ENCODE measurements at places on chromosomes 6 and 20.

DNA sequence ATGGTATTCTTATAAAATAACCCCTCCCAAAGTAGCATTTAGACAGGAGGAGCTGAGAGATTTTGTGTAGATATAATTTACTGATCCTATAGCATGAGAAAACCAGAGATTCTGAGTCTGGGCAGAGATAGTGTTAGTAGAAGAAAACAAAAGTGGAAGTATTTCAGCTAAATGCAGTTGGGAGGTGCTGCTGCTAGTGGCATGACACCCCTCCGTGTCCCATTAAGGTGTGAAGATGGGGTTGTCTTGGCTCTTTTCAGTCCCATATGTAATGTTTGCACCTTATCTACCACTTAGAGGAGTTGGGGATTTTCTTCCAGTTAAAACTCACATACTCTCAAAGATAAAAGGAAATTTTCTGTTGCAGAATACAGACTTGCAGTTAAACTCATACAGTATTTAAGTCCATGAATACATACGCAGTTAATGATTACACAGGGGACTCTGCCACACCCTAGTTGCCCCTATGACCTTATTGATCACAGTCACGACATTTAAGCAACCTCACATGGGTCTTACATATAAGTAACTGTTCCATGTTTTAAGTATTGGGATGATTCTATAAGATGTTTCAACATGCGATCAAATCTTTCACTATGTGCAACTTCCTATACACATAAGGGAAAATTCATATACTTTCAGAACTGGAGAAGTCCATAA lies 11.5 kb downstream of the TAAR2 start:
- no peak for DNase-seq

- DNase-seq: no peak
Observed at GRCh38 chr20:32707691-32708581, 34.2 kb upstream of the C20orf203 start.

DNA sequence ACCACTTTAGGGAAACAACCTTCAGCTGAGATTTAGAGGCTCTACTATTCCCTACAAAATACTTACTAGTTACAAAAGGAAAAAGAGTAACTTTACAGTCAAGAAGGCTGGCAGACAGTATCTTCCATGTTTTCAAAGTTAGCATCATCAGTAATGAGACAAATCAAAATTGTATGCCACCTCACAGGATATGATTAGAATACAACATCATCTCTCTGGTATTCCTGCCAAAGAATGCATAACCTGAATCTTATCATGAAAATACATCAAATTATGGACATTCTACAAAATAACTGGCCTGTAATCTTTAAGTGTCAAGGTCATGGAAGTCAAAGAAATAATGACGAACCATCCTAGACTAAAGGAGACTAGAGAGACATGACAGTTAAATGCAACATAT lies 38.4 kb downstream of the CDK5RAP1 start:
- DNase-seq: no peak

DNA sequence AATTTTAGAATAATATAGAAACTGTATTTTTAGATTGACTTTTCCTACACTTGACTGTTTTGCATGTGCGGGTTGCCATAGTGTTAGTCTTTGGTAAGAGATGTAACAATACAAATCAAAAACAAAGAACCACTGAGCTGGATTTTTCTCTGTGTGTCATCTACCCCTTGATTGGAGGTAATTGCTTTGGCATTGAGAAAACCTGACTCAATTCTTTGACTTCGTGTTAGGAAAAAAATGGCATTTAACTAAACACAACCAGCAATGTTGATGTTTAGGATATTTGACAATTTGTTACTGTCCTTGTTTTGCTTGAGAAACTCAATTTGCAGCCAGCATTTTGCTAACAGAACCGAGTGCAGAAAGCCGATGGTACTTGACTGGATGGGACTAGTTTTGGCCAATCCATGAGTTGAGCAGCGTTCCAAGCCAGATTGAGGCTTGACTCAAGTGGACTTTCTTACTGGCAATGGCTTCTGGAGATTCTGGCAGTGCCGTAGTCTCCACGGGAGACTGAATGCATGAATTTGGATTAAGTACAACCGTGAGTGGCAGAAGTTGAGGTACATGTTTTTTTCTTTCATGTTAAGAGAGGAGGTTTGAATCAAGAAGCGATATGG lies 17.1 kb downstream of the TPBG start:
- DNase-seq: no peak

DNA sequence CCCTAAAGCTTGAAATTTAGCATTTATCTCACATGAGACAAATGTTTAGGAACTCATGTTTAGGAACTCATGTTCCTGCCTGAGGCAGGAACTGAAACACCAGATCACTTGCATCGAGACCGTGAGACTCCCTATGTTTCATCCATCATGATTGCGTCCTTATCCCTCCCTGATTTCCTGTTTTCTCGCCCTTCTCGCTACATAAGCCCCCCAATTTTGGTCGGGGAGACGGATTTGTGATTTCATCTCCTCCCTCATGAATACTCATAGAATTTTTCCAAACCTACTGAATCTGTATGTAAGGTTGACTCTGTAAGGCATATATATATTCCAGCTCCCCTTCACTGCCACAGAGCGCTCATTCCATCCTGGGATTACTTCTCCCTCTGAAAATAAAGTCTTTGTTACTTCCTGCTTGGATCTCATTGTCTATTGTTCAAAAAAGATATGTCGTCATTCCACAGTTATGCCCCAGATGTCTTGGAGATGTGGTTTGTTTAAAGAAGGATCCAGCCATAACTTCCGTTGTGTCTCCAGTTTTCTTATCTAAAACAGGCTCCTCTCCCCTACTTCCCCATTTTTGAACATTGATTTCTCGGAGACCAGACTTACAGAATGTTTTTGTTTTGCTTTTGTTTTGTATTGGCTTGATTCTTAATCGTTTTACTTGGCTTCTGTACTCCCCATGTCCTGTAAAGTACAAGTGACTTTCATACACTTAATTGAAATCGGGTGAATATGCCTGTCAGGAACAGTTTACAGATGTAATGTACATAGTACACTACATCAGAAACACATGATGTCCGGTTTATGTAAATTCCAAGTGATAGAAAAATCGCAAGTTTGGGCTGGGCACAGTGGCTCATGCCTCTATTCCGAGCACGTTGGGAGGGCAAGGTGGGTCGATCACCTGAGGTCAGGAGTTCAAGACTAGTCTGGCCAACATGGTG lies 118.7 kb downstream of the HFE start:
- DNase-seq: peak; percentile 90

- DNase-seq: no peak
Observed at GRCh38 chr6:162627825-162628224, 99.7 kb downstream of the PRKN start.

GRCh38 chr6:144349690-144350527 lies 64.8 kb downstream of the UTRN start:
- DNase-seq: peak; percentile 91

DNA sequence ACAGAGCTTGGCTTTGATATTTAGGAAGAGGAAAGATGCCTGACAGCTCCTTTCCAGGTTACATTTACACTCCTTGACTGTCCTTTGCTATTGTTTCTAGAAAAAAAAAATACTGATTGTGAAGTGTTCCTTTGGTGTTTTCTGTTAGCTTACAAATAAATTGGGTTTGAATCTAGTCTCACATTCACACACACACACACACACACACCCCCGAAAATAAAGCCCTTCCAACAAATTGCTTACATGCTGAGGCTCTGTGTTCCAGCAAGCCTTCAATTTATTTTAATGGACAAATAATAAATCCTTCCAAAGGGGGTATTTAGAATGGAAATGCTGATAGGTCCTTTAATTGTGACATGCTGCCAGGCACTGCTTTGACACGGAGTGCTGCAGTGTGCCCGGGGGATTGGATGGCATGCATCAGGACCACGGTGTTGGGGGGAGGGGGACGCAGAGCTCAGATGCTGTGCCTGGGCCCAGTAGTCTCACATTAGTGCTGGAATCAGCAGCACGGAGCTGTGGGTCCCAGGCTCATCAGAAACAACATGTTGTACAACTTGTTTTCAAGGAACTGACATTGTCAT lies 199.9 kb downstream of the CD83 start:
- DNase-seq: no peak

- DNase-seq: no peak
Observed at GRCh38 chr6:44850312-44850711, 462.8 kb downstream of the CDC5L start.

DNA sequence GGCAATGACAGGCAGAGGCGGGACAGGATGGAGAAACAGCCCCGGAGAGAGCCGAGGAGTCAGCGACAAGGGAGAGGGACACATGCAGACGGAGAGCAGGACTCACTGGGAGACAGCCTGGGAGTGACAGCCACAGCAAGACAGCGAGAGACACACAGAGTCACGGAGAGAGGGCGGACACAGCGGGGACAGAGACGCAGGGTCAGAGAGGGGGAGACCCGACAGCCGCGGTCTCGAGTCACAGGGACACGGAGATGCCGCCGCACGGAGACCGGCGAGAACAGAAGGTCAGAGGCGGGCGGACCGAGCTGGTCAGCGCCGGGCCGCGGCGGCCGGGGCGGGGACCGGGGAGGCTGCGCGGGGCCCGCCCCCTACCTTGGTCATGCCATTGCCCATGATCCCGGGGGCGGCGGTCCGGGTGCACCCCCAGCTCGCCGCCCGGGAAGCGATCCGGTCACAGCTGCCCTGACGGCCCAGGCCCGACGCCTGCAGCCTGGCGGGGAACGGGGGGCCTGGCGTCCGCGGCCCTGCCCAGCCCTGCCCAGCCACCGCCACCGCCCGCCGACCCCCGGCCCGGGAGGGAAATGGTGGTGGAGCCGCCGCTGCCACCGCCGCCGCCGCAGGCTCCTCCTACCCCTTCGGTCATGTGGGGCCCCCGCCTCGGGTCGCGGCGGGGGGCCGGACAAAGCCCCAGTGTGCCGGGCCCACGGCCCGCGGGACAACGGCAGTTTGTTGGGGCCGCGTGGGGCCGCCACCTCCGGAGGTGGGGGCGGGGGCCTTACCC lies at the start of the genes DUSP15 and TTLL9:
DUSP15 (minus strand) TSS at position 586 of the 784 bp plus-strand sequence; CDS start at position 396, 190 bp downstream.
TTLL9 (plus strand) TSS at position 693 of the 784 bp plus-strand sequence. CDS start 493 bp downstream, outside the sequence.
- peak; percentile 42 for DNase-seq

GRCh38 chr6:156347246-156347645 lies 429.9 kb upstream of the ARID1B start:
- no peak for DNase-seq

DNA sequence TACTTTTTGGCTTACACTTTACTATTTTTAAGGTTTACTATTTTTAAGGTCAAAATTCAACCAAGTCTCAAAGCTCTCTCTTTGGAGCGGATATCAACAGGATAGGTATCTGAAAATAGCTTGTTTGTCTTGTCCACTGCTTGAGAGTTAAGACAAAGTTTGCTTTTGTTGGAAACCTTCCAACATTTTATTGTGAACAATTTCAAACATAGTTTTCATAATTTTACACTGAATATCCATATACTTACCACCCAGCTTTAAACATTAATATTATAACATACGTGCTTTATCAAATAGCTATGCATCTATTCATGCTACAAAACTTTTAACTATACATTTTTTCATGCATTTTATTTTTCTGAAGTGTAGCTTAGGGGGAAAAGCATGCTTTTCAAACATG lies 109.9 kb downstream of the FYN start:
- DNase-seq: no peak

GRCh38 chr6:164130151-164130550 lies 715.6 kb downstream of the QKI start:
- DNase-seq: no peak

DNA sequence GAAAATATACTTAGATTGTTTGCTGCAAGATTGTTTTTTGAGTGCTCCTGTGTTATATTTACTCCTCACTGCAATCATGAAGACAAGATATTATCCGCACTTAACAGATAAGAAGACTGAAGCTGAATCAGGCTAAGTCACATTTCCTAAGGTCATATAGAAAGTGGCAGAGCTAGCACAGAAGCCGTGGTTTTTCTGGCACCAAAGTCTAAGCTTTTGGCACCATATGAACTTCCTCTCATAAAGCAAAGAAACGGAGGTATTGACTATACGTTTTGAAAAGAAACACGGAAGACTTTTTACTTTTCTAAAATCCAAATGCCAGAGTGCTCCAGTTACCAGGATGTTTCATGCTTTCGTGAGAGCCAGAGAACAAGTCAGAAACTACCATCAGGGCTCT lies 9.3 kb upstream of the DTD1 start:
- peak; percentile 15 for DNase-seq

GRCh38 chr6:125957845-125958244 lies 1.3 kb downstream of the HINT3 start:
- DNase-seq: peak; percentile 75
